ENCODE measurements at places on chromosomes 4 and X.
A peak's percentile ranks its signal among the peaks of the same experiment; 100 is the strongest.

GRCh38 chrX:111503485-111503993 lies 7.9 kb upstream of the SERTM2 start:
- no peak for DNase-seq

- no peak for DNase-seq
Observed at GRCh38 chr4:62096881-62097280, 896.8 kb downstream of the ADGRL3 start.

DNA sequence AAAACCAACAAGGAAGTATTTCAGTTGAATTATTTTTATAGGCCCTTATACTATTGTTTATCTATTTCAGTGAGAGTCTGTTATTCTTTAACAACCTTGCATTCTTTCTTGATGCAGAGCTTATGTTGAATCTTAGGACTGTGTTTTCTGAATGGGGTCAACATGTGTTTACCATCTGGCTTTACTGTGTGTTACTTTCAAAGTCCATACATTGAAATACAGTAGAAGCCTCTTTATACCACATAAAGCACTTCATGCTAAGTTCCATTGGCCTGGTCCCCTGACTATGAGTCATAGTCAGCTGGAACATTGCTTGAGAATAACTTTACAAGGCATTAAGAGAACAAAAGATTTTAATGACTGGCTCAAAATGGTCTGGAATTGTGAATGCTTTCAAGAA lies 152.6 kb downstream of the GASK1B start:
- DNase-seq: peak; percentile 84

- no peak for DNase-seq
Observed at GRCh38 chr4:113845138-113845537, 83.6 kb upstream of the CAMK2D start.

GRCh38 chr4:31375936-31376335 lies 655.8 kb downstream of the PCDH7 start:
- no peak for DNase-seq

DNA sequence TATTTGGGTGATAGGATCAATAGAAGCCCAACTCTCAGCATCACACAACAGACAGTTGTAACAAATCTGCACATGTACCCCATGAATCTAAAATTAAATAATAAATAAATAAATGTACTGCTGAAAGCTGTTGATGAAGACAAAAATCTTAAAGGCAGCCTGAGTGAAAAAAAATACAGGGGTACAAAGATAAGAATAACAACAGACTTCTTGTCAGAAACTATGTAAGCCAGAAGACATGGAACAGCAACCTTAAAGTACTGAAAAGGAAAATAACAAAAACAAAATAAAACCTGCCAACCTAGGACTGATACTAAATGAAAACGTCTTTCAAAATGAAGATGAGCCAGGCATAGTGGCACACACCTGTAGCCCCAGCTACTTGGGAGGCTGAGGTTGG lies 25.0 kb upstream of the PDLIM5 start:
- DNase-seq: no peak

DNA sequence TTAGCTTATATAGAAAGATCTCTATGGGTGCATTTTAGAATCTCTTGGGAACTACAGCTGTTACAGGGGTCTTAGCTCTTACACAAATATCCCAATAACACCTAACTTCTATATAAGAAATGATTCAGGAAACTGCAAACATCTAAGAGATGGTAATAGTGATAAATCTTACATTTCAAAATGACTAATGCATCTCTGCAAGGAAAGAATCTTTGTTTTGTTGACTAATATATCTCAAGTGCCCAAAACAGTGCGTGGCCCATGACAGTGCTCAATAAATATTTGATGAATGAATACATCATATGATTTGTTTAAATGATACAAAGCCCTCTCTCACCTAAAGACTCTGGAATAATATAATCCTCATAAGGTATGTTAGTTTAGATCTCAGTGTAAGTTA lies 47.5 kb downstream of the CENPE start:
- DNase-seq: peak; percentile 35

GRCh38 chrX:124098089-124098488 lies 136.6 kb downstream of the STAG2 start:
- no peak for DNase-seq

DNA sequence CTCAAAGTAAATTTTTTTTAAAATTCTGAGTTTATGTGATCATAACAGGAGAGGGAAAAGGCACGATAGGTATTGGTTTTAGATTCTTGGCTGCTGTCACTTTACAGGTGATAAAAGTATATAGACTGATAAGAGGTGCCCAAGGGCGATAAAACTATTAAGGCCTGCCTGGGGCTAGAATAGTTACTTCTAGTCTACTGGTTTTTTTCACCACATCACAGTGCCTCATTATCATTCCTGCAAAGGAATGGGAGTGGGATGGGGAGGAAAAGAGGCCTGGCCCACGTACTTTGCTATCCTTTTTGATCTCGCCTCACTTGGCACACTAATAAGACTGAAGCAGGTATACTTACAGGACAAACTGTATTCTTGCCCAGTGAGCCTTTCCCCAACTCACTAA lies 46.6 kb downstream of the CXorf58 start:
- no peak for DNase-seq

- no peak for DNase-seq
Observed at GRCh38 chr4:23970201-23970850, 80.5 kb upstream of the PPARGC1A start.

DNA sequence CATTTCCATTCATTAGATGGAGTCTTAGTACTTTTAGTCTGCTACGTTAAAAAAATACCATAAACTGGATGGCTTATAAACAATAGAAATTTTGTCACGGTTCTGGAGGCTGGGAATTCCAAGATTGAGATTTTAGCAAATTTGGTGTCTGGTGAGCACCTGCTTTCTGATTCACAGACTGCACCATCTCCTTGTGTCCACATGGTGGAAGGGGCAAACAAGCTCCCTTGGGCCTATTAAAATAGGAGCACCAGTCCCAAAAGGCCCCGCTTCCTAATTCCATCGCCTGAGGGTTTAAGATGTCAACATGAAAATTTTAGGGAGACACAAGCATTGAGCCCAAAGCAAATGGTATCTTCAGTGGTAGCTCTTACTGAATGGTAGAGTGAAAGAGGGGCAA lies 120.5 kb upstream of the MAP9 start:
- no peak for DNase-seq

DNA sequence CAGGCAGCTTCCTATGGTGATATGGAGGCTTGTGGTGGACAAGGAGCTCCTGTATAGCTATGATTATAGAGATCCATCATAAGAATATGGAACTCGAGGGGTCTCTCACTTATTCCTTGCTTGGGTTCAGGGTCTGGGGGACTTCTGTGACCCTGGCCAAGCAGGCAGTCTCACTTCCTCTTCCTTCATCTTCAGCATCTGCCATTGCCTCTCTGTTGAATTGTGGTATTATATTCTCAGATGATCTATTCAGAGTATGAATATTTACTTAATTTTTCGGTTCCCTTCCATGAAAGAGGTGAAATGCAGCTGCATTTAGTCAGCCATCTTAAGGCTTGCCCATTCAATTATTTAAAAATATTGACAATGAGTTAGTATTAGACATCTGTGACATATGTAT lies 292.9 kb downstream of the SPIN4 start:
- DNase-seq: no peak

GRCh38 chr4:40423735-40424134 lies 88.6 kb downstream of the CHRNA9 start:
- DNase-seq: peak; percentile 9

- DNase-seq: no peak
Observed at GRCh38 chr4:65670331-65671031, at the start of gene EPHA5. EPHA5 (minus strand) TSS chr4:65670489; CDS start chr4:65669742, 747 bp downstream.

GRCh38 chrX:46737462-46737861 lies 21.5 kb downstream of the SLC9A7 start:
- DNase-seq: peak; percentile 58

DNA sequence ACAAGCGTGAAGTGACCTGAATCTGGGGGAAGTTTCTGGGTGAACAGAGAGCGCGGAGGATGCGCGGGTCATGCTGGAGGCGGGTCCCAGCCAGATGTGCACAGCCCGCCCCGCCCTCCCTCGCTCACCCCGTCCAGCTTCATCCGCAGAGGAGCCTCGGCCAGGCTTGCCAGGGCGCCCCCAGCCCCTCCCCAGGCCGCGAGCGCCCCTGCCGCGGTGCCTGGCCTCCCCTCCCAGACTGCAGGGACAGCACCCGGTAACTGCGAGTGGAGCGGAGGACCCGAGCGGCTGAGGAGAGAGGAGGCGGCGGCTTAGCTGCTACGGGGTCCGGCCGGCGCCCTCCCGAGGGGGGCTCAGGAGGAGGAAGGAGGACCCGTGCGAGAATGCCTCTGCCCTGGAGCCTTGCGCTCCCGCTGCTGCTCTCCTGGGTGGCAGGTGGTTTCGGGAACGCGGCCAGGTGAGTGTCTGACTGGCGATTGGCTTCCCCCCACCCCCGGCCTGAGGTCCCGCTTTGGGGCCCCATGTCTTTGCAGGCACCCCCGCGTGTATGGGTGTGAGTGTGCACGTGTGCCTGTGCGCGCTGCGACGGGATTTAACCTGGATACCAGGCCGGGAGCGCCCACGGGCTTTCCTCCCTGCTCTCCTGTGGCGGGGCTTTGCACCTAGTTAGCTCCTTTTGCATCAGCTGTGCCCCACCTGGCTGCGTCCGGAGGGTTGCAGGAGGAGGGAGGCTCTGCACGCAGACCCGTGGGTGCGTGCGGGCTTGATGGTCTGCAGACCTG lies at the start of gene EGFL6:
Gene EGFL6, plus strand, starts transcription at position 123 of the 782 bp plus-strand sequence. Its CDS starts 261 bp downstream, at position 384.
- DNase-seq: no peak

DNA sequence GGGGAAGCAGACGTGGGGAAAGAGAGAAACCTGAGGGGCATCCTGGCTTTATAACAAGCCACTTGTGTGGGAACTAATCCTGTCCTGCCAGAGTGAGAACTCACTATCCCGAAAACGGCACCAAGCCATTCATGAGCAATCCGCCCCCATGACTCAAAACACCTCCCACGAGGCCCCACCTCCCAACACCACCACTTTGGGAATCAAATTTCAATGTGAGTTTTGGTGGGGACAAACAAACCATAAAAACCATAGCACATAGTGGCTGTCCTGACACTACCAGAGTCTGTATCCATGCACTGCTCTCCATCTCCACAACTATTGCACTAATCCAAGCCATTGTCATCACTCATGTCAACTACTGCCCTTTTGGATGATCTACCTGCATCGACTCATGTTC lies 28.5 kb upstream of the SEPTIN6 start:
- no peak for DNase-seq

DNA sequence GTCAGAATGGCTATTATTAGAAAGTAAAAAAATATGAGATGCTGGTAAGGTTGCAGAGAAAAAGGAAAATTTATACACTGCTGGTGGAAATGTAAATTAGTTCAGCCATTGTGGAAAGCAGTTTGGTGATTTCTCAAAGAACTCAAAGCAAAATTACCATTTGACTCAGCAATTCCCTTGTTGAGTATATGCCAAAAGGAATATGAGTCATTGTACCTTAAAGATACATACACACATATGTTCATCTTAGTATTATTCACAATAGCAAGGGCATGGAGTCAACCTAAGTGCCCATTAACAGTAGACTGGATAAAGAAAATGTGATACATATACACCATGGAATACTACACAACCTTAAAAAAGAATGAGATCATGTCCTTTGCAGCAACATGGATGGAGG lies 148.2 kb downstream of the COMMD8 start:
- DNase-seq: no peak

GRCh38 chrX:110008011-110008635 lies 5.2 kb downstream of the TMEM164 start:
- no peak for DNase-seq

- no peak for DNase-seq
Observed at GRCh38 chr4:127251423-127251822, 381.3 kb upstream of the INTU start.

DNA sequence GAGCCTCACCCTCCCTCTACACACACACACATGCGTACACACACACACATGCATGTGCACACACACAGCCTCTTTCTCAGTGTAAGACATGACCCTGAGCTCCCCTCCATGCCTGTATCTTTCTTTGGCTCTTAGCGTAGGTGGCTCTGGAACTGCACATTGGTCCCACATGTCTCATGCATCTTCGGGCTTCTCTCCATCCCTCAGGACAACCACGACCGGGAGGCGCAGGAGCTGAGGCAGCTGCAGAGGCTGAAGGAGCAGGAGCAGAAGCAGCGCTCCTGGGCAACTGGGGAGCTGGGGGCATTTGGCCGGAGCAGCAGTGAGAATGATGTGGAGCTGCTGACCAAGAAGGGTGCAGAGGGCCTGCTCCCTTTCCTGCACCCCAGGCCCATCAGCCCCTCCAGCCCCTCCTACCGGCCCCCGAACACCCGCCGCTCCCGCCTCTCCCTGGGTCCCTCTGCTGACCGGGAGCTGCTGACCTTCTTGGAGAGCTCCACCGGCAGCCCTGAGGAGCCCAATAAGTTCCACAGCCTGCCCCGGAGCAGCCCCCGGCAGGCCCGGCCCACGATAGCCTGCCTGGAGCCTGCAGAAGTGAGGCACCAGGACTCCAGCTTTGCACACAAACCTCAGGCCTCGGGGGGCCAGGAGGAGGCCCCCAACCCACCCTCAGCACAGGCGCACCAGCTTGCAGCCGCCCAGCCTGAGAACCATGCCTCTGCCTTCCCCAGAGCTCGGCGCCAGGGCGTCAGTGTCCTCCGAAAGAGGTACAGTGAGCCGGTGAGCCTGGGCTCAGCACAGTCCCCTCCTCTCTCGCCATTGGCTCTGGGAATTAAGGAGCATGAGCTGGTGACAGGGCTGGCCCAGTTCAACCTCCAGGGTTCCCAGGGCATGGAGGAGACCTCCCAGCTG lies 38.6 kb downstream of the FHDC1 start:
- no peak for DNase-seq

- no peak for DNase-seq
Observed at GRCh38 chr4:83708500-83709175, 172.7 kb downstream of the GPAT3 start.

DNA sequence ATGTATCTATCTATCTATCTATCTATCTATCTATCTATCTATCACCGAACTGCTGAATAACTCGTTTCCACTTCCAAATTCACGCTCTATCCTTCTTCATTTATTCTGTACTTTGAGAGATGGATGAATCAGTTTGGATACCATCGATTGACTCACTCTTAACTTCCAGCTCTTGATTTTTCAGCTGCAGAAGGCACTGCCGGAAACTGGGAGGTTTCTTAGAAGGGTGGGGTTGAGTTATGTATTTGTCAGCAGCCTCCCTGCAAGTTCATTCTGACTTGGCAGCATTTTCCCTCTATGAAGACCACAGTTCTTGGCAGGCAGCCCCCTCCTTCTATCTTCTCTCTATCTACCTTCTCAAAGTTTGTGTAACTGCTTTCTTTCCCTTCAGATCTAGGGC lies 112.0 kb upstream of the MAGEB18 start:
- no peak for DNase-seq

- no peak for DNase-seq
Observed at GRCh38 chr4:141432000-141432712, 204.2 kb upstream of the IL15 start.

GRCh38 chr4:82275431-82276331 lies 98.1 kb downstream of the HNRNPD start:
- no peak for DNase-seq

DNA sequence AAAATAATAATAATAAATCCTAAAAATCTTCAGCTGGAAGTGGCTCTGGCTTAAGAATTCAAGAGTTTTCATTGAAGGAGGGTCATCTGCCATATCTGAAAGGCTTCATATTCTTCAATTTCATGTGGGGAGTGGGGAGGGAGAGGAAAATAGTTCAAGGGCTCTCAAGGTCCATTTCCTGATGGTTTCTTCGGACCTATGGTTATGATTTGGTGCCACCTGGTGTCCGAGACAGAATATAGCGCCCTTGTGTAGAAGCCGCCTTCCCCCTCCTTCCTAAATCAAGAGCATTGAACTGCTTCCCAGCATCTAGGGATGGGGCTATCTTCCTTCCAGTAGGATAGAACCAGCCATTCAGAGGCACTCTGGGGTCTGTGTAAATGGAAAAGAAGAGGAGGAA lies 34.3 kb downstream of the NLGN3 start:
- no peak for DNase-seq
